Stimulated activated CD4-positive, alpha-beta T cell treated with anti-CD3 and anti-CD28 coated beads, Interleukin-4, amount 100 ng/mL, for 48 hours (primary cell): ENCODE measurements at places on chromosomes 11 and 22.

GRCh38 chr11:62324731-62325556 lies 12.3 kb upstream of the ASRGL1 start:
- peak; percentile 76 for DNase-seq

GRCh38 chr22:24095826-24096757 lies 85.0 kb downstream of the CABIN1 start:
- no peak for DNase-seq

GRCh38 chr11:86003654-86004053 lies 65.2 kb downstream of the PICALM start:
- DNase-seq = no peak

DNA sequence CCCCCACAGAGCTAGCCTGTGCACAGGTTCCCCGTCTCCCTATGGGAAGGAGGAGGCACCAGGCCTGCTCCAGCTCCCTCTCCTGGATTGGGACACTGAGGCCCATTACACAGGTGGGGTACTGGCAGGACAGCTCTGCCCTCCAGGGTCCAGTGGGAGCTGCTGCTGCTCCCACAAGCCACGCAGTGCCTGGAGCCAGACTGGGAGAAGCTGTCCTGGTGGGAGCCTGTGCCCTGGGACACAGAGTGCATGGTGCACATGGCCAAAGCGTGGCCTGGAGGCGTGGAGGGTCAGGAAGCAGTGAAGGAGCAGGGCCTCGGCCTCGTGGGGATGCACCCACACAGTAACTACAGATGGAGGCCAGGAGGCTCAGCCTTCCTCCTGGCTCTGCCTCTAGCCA lies 27.5 kb downstream of the DUSP8 start:
- no peak for DNase-seq

DNA sequence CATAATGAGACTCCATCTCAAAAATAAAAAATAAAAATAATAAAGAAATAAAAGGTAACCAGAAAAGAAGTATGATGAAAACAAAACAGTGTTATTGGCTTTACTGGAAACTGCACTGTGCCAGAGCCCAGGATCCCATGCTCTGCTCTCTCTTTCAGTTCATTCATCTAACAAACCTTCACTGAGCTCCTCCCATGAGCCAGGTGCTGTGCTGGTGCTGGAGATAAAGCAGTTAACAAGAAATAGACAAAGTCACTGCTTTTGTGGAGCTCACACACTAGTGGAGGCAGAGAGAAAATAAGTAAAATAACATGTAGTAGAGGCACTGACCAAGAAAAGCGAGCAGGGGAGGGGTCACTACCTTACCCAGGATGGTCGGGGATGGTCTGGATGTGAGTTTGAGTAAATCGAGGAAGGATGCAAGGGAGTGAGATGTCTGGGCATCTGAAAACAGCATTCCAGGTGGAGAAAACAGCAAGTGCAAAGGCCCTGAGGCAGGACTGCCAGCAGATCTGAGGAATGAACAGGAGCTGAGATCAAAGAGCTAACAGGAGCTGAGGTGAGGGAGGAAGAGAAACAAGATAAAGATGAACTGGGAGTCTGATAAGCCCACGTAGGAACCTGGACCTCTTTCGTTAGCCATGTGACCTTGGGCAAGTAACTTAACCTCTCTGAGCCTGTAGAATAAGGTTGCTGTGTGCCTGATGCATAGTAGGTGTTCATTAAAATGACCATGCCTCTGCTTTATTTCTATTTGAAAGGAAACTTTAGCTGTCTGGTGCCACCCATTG lies 31.3 kb upstream of the CD82 start:
- DNase-seq = no peak

DNA sequence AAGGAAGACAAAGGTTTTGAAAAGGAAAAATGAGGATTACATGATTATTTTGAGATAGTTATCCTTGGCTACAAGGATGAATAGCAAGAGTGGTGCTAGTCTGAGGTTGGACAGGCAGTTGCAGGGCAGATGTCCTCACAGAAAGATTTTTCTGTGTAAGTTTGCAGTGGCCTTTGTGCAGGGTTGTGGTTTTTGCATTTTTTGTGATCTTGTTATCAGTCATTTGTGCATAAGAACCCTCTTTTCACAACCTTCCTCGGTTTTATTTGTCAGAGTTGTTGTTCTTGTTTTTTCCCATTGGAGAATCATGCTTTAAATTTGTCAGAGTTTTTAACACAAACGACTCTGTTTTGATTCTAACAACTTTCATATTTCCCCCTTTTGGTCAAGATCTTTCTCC lies 1.4 kb downstream of the CCDC134 start:
- no peak for DNase-seq

GRCh38 chr11:112322173-112322790 lies 61.6 kb upstream of the PLET1 start:
- no peak for DNase-seq

GRCh38 chr11:20021771-20022362 lies 138.4 kb downstream of the DBX1 start:
- no peak for DNase-seq
